ENCODE measurements at places on chromosomes 4 and X.
A peak's percentile ranks its signal among the peaks of the same experiment; 100 is the strongest.

- DNase-seq: no peak
These were observed 69.1 kb upstream of the WDR1 start for GRCh38 chr4:10185518-10186227.

DNA sequence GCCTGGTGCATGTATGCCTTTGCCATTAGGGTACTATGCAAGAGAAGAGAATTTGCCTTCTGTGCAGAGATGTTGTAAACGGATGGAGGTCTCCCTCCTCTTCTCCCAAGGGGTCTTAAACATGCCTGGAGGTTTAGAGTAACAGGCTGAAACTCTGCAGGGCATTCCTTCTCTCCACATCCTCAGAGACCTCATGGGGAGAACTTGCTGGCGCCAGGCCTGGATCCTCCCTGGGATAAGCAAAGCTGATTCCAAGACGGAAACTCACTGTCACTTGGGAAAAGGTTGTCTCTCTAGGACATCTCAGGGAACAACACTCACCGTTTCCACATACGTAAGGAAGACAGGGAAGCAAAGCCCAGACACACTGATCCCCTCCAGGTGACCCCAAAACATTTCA lies 76.9 kb upstream of the GPM6B start:
- no peak for DNase-seq

DNA sequence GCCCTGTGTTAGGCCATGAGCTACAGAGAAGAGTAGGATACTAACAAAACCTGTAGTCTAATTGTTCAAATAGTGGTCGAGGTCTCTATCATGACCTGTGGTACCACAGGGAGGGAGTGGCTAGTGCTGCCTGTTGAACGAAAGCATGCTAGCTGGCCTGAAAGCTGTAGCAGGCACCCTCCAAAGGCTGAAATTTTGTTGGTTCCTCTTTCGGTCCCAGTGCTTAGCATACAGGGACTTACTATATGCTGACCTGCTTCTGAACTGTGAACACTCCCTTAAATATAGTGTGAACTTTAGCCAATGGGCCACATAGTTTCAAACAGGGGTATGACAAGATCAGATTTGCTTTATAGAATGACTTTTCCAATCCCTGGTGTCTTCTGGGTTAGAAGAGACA lies 113.4 kb downstream of the PJA1 start:
- DNase-seq: no peak

- no peak for DNase-seq
These were observed 518.7 kb downstream of the GRXCR1 start for GRCh38 chr4:43411226-43411625.

GRCh38 chrX:4935846-4936245 lies 1222.4 kb upstream of the PRKX start:
- DNase-seq: no peak

DNA sequence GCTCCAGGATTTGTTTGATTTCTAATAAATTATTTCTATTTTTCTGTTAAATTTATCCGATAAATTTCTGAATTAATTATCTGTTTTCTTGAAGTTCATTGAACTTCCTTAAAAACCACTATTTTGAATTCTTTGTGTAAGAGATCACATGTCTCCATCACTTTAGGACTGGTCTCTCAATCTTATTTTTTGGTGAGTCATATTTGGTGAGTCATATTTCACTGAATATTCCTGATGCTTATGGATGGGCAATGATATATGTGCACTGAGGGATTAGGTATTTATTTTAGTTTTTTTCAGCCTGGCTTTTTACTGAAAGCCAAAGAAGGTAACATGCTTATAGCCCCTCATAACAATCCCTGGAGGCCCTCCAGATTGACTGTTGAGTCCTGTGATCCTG lies 48.5 kb upstream of the IL15 start:
- DNase-seq: no peak

DNA sequence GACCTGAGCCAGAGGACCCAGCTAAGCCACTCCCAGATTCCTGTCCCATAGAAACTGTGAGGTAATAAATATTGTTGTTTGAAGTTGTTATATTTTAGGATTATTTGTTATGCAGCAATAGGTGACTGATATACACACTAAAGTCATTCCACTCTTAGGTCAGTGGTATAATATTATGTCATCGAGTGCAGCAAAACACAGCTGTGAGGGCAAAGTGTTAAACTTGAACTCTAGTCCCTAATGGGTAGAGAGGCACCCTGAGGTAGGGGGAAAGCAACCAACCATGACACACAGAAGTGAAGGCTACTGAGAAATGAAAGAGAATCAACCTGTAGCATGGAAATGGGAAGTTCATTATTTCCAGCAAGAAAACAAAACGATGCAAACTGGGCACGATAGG lies 66.6 kb downstream of the ATXN3L start:
- no peak for DNase-seq

DNA sequence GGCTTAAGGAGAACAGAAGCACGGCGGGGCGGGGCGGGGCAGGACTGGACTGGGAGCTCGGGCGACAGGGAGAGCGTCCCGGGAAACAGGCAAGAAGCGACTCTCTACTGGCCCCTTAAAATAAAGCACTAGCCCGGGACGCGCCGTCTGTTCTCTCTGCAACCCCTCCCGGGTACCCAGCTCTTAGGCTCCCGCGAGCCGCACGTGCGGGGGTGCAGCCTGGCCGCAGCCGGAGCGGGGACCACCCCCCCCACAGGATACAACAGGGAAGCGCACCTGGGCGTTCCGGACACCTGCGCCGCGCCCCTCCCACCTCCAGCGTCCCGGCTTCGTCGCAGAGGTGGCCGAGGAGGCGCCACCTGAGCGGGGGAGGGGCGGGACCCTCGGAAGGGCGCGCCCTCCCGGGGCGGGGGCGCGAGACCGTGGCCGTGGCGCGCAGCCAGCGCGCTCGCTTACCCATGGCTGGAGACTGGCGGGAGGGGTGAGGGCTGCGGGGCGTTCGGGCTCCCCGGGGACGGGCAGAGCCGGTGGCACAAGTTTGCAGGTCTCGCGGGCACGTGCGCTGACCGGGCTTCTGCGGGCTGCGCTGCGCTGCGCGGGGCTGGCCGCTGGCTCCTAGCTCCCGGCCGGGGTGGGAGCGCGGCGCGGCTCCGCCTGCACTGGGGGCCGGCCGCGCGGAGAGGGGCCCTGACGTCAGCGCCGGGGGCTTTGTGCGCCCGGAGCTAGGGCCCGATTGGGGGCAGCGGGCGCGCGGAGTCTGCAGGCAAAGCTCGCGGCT lies 91.5 kb downstream of the GEMIN8 start:
- peak; percentile 24 for DNase-seq

DNA sequence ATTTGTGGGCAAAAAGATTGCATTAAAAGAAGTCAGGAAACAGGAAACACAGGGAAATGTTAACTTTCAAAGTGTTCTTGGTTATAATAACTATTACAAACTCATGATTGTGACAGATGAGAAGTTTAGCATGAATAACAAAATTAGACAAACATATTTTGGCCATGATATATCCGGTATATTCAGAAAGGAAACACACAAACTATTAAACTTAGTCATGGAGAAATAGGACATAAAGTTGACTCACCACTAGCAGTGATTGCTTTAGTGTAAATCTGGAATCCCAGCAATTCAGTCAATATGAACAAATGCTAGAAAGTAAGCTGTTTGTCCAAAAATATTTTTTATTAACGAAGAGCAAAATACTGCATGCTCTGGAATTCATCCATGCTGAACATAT lies 1299.9 kb downstream of the C4orf33 start:
- no peak for DNase-seq

- DNase-seq: no peak
These were observed 225.2 kb downstream of the MGST2 start for GRCh38 chr4:139890816-139891215.

GRCh38 chr4:47209833-47210232 lies 178.5 kb downstream of the GABRB1 start:
- no peak for DNase-seq

- DNase-seq: no peak
These were observed 11.0 kb downstream of the SCLT1 start for GRCh38 chr4:129082302-129082701.

DNA sequence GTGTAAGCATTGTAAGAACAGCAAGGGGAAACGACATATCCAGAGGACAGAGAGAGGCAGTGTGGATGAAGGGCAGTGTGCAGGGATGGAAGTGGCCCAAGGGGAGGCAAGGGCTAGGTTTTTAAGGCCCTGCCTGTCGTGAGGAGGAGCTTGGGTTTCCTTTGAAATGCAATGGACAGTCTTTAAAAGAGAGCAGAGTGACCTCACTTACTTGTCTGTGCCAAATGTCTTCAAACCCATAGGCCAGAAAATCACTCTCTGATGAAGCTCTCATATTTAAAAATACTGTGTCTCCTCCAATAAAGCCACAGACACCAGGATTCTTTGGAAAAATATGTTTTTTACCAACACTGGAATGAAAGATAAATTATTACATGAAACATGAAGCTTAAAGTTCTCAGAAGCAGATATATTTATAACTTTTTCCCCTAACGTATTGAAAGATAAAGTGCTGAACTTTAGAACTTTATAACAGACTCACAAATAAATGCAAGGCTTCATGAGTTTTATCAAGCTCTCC lies 19.2 kb upstream of the ATXN3L start:
- no peak for DNase-seq

DNA sequence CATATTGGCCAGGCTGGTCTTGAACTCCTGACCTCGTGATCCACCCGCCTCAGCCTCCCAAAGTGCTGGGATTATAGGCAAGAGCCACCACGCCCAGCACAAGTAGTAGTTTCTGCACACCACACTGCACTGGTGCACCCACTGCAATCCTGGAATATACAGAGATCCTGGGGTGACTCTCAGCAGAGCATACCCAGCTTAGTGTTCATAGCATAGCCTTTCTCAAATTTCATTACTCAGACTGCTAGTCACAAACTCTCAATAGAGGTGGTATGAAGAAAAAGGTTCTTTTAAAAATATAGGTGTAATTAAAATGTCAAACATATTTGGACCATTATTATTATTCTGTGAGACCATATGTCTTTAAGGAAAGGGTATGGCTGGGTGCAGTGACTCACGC lies 6.2 kb upstream of the ARHGAP10 start:
- no peak for DNase-seq

- no peak for DNase-seq
These were observed 1.3 kb upstream of the NYX start for GRCh38 chrX:41445781-41446358.

- no peak for DNase-seq
These were observed 1063.8 kb upstream of the INTU start for GRCh38 chr4:126568652-126569570.

DNA sequence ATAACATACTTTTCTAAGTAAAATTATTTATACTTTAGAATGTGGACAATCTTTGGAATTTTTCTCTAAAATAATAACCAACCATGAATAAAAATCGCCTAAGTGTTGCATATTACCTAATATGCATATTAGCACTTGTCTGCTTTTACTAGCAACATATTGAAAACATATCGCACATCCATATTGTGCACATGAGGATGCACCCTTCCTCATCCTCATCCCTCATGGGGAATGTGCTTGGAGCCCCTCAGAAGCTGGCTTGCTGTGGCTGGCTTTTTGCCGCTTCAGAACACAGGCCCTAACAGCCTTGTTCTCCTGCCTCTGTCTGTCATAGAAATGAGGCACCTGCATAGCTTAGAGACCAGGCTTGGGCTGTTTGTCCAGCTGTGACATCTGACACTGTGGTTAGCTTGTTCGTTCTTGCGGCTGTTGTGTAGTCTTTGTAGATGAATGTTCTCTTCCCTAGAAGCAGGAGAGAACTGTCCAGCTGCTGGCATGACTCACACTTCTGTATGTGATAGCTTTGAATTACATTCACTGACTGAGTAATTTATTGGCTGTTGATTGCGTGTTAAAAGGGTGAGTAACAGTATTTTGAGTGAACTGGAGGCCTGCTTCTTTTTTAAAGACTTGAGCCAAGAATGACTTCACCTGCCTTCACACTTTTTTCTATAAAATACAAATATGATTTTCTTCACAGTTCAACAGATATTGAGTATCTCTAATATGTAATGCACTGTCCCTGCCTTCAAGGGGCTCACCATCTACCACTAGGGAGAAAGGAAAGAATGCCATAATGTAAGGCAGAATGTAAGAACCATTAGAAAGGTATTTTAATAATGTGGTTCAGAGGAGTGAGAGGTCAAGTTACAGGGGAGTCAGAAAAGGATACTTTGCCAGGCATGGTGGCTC lies 81.9 kb downstream of the HMGB2 start:
- peak; percentile 7 for DNase-seq

DNA sequence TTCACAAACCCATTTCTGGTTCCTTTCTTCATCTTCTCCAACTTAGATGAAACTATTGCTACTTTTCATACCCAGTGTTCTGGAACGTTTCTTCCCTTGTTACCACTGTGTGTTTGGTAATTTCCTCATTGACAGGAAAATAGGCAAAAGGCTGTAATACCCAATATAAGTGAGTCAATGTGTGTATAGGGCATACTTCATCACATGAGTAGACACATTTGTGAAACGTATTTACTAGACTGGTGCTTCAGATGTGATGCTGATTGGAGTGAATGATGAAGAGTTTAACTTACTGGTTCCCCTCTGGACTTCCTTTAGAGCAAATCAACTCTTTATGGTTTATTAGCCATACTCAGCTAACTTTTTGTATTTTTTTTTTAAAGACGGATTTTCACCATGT lies 195.1 kb upstream of the ATP6AP2 start:
- DNase-seq: no peak

- DNase-seq: no peak
These were observed 17.4 kb downstream of the GALNT7 start for GRCh38 chr4:173185847-173186510.

DNA sequence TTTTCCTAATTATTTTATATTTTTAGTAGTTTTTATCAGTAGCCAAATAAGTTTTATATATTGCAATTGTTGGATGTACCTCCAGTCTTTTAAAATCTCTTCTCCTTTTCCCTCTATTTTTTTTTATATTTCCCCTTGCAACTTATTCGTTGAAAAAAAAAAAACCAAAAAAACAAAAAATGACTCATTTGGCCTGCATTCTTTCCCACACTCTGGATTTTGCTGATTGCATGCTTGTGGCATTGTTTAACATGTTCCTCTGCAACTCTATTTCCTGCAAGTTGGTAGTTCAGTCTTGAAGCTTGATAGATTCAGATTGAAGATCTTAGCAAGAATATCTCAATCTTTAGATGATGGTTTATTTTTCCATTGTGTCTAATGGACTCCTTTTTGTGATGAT lies 260.6 kb upstream of the BOD1L1 start:
- no peak for DNase-seq

- DNase-seq: peak; percentile 12
These were observed 194.4 kb upstream of the ANK2 start for GRCh38 chr4:112855058-112855457.

- no peak for DNase-seq
These were observed 102.0 kb upstream of the MAPK10 start for GRCh38 chr4:86461849-86462248.

GRCh38 chrX:103513067-103513466 lies 6.2 kb downstream of the RAB40A start:
- DNase-seq: no peak

DNA sequence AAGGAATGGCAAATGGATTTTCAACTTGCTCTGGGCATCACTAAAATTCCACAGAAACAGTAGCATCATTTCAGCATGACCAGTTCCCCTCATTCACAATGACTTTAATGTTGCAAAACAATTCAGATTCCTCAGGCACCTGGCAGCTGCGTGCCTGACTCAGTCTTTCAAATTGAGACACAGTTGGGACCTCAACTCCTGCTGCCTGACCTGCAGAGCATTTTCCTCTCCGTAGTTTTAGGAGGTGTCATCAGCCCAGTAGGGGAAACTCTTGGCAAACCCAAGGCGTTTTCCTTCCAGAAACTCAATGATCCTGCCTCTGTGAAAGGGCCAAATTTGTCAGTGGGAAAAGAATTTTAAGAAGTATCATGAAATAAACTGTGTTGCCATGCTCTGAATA lies 388.9 kb downstream of the SPRY1 start:
- no peak for DNase-seq

GRCh38 chr4:139633661-139634060 lies 32.0 kb upstream of the MGST2 start:
- no peak for DNase-seq
